Activated CD4-positive, alpha-beta T cell treated with anti-CD3 and anti-CD28 coated beads, Interleukin-2, amount 10 ng/mL, durations not matched to agents 7 days and 5 days (primary cell): ENCODE measurements at places on chromosomes 2 and 18. TPM values are rescaled to one million over a fixed set of nuclear protein-coding genes. Genes with fewer than 3 reads are reported as not detected.

DNA sequence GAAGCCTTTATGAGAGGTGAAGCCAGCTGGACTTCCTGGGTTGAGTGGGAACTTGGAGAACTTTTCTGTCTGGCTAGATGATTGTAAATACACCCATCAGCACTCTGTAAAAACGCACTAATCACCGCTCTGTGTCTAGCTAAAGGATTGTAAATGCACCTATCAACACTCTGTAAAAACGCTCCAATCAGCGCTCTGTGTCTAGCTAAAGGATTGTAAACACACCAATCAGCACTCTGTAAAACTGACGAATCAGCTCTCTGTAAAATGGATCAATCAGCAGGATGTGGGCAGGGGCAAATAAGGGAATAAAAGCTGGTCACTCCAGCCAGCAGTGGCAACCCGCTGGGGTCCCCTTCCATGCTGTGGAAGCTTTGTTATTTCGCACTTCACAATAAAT, 163.6 kb upstream of the SLC39A10 start:
- DNase-seq: no peak
- peaks cover 36% of the 10 kb centered on the region for H3K36me3 ChIP-seq
- no peak overlapping the region for H3K4me3 ChIP-seq
- no peak overlapping the region for H3K27ac ChIP-seq
- H3K27me3 ChIP-seq: no peaks in the 10 kb centered on the region
- peaks cover 40% of the 10 kb centered on the region for H3K4me1 ChIP-seq

GRCh38 chr2:188949046-188949818, 24.9 kb upstream of the COL3A1 start:
- H3K4me1 ChIP-seq: no peaks in the 10 kb centered on the region
- H3K36me3 ChIP-seq: no peaks in the 10 kb centered on the region
- H3K27me3 ChIP-seq: no peaks in the 10 kb centered on the region
- H3K27ac ChIP-seq: no peak overlapping the region
- no peak for DNase-seq

- no peaks in the 10 kb centered on the region for H3K4me1 ChIP-seq
- DNase-seq: no peak
- no peaks in the 10 kb centered on the region for H3K36me3 ChIP-seq
- no peak overlapping the region for H3K4me3 ChIP-seq
- H3K27me3 ChIP-seq: no peaks in the 10 kb centered on the region
Observed at GRCh38 chr2:192546565-192546964, 351.8 kb upstream of the TMEFF2 start.

DNA sequence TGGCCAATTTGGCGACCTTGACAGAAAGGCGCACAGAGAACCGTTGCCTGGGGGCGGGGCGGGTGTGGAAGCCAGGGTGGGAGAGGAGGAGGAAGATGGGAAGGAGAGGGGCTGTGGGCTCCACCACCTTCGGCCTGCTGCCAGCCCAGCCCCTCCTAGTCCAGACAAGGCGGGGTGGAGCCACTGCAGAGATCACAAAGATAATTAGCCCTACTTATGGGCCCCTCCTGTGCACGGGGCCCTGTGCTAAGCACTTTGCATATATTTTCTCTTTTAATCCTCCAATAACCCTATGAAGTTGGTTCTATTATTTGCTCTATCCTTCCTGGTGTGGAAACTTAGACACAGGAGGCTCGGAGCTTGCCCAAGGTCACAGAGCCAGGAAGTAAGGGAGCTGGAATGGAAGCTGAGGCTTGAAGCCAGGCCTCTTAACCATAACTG, 13.7 kb upstream of the ECEL1 start:
- no peak for DNase-seq
- H3K4me3 ChIP-seq: no peak overlapping the region
- H3K4me1 ChIP-seq: peaks cover 2% of the 10 kb centered on the region
- peaks cover 47% of the 10 kb centered on the region for H3K27me3 ChIP-seq
- H3K27ac ChIP-seq: no peak overlapping the region

- peaks cover 2% of the 10 kb centered on the region for H3K27me3 ChIP-seq
- H3K4me1 ChIP-seq: peaks cover 7% of the 10 kb centered on the region
- no peak overlapping the region for H3K4me3 ChIP-seq
- no peak overlapping the region for H3K27ac ChIP-seq
- no peak for DNase-seq
Observed at GRCh38 chr2:236955521-236956030, 130.1 kb upstream of the COPS8 start.

SH3BP4 gene
- not detected for total RNA-seq

LIMS3 gene
- not detected for total RNA-seq
